ENCODE measurements at places on chromosomes 1 and 21. TPM values are rescaled to one million over a fixed set of nuclear protein-coding genes. Genes with fewer than 3 reads are reported as not detected.
A peak's percentile ranks its signal among the peaks of the same experiment; 100 is the strongest.

- peak; percentile 24 for DNase-seq
Observed at GRCh38 chr1:172708452-172708851, 49.5 kb downstream of the FASLG start.

DNA sequence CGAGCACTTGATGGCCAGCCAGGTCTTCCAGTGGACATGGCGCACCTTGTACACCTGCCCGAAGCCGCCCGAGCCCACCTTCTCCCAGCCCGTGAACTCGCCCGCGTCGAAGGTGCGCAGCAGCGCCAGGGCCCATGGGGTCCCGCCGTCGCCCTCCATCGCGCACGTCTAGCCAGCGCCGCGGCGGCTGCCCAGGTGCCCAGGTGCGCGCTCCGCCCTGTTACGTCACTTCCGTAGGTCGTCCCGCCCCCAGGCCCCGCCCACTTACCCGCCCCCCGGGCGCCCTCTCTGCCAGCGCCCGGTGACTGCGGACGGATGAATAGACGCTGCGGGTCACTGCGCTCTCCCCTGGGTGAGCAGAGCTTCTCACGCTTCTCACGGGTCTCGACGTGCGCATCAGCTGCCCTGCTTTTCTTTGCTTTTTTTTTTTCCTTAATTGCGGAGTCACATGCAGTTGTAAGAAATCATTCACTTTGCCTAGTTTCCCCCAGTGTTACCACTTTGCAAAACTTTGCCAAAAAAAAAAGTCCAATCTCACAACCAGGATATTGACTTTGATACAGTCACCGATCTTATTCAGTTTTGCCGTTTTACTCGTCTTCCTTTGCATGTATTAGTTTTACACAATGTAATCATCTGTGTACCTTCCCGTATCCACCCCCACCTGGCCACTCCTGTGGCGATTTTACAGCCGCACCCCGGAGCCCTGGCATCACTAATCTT, at the start of gene RIPK4:
Gene RIPK4, minus strand, starts transcription at position 170 of the 723 bp plus-strand sequence. Its CDS starts 11 bp downstream, at position 159.
- DNase-seq, result no peak

DNA sequence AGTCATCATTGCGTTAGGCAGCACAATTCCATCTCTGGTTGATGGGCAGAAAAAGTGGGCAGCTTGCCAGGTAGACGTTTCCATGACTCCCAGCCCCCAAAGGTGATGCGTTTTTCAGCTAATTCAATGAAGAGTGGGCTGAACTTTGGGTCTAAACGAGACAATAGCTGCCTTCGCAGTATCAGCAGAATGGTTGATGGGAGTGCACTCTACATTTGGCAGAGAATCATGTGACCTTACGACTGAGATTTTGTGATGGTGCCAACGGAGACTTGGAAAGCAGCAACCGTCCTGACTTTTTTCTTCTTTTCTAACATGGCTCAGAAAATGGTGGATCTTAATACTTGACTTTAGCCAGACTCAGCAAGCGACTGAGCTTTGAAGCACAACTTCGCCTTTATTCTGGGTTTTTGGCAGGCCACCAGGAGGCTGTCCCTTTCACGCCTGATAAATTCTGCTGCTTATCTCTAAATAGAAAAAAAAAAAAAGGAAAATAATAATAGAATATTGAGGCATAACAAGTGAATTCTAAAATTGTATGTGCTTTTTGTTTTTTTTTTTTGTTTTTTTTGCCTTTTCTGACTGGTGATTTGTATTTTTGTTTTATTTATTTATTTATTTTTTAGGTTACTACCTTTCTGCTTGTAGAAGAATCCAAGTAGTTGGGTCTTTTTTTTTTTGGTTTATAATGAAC, 804.8 kb downstream of the USP25 start:
- DNase-seq, result peak; percentile 20

- DNase-seq, result no peak
Observed at GRCh38 chr1:62529227-62529626, 68.1 kb upstream of the ANGPTL3 start.

DNA sequence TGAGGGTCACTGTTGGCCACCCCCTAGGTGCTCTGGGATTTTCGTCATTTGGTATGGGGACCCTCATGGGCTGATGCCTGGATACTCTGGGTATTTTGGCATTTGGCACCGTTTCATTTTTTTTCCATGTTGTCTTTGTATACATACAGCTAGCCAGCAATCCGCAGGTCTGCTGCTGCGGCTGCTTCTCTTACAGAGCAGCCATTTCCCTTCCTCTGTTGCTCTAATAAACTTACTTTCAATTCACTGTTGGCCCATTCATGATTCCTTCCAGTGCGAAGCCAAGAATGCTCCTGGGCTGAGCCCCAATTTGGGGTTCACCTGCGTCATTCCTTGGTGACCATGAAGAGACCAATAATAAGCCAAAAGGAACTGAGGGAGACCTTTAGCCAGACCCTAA, 21.5 kb downstream of the GON4L start:
- no peak for DNase-seq

GRCh38 chr1:243628476-243628907, 221.6 kb downstream of the AKT3 start:
- no peak for DNase-seq

- DNase-seq, result no peak
Observed at GRCh38 chr1:221886743-221887414, 145.0 kb upstream of the DUSP10 start.

GRCh38 chr1:8545078-8545477, 227.2 kb downstream of the SLC45A1 start:
- DNase-seq, result no peak

DNA sequence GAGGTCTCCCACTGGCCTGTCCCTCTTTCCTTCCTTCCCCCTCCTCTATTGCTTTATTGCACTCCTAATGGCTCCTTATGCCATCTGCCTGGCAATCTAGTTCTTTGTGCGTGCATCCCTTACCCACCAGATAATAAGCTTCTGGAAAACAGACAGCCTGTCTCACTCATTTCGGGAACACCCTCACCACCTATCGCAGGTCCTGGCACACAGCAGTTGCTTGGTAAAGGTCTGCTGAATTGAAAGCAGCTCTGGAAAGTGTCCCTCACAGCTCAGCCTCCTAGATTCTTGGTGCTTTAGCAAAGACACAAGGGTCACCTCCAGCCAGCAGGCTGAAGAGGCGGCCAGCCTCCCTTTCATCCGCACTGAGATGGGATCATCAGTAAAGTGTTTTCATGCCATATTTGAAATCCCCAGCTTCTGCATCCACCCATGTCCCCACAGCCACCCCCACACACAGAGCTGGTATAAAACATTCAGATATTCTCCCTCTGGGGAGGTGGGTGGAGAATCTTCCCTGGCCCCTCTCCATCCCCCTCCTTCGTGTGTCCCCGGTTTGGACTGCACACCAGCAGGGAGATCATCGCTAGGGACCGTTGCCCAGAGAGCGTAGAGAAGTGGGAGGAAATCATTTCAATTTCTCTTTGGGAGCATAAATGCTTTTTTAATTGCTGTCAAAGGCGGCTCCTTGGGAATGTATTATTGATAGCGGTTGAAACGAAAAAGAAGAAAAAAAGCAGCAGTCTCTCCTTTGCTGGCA, 29.1 kb upstream of the ATP2B4 start:
- DNase-seq, result no peak

- DNase-seq, result no peak
Observed at GRCh38 chr1:219539645-219540254, 73.2 kb downstream of the ZC3H11B start.

- DNase-seq, result no peak
Observed at GRCh38 chr1:115925467-115925866, 50.8 kb upstream of the SLC22A15 start.

- DNase-seq, result no peak
Observed at GRCh38 chr1:9406111-9406510, 113.4 kb downstream of the SPSB1 start.

DNA sequence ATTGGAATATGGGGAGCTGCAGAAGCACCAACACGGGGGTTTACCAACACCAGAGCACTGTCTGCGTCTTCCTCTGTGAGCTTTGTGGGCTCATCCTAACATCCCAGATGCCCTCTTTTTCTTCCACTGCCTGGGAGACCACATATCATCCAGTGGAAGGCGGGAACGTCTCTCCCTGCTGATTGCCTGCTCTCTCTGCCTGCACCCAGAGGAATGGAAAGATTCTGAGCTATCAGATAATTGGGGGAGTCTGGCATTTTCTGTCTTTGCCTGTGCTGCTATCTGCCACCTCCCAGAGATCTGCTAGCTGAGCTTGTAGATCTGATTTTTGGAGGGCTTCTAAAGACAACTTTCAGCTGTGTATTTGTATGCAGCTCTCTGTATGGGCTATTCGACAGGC, 166.2 kb upstream of the PLXNA2 start:
- no peak for DNase-seq

GRCh38 chr1:42931108-42931539, 27.5 kb downstream of the SLC2A1 start:
- DNase-seq, result no peak

DNA sequence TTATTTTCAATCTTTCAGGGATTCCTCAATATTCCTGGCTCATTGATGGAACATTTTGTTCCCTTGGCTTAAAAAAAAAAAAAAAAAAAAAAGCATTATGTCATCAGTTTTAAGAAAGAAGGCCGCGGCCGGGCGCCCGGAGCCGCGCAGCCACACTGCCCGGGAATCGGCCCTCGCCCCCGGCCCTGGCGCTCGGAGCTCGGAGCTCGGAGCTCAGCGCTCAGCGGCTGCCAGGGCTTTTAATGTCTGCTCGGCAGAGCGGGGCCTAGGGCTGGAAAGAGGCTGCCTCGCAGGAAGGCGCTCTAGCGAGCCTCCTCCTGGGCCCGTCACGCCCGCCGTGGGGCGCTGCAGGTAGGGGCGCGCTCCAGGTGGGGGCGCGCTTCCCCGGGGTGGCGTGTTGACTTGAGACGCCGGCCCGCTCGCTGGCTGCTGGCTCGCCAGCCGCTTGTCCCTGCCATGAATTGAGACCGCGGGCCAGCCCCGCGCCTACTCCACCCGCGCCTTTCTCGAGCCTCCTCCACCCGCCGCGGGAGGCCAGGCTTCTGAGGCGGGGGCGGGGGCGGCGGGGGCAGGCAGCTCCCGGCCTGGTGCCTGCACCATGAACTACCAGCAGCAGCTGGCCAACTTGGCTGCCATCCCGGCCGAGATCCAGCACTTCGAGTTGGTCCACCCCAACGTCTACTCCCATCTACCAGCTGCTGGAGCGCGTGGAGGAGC, 5.4 kb upstream of the TDRD5 start:
- DNase-seq, result peak; percentile 55

GRCh38 chr1:156692441-156692924, 12.9 kb downstream of the CRABP2 start:
- no peak for DNase-seq

- DNase-seq, result no peak
Observed at GRCh38 chr1:1330366-1331067, 563 bp upstream of the TAS1R3 start.

DNA sequence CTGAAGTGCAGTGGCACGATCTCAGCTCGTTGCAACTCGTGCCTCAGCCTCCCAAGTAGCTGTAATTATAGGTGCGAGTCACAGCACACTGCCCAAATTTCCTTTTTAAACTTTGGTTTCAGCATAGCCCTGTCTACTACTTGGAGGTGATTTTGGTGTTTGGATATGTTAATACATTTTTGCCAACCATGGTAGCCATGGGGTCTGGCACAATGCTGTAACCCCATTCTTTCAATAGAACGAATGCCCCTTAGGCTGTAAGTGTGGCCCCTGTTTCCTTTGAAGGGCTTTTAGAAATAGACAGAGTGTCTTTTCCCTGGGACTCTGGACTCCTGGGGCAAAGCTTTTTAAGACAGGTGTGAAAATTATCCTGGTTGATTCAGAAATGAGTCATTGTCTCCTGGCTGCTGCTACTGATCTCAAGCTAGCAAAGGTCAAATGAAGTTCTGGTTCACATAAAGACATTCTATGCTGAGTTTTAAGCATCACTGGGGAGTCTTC, 141.1 kb upstream of the RUNX1 start:
- no peak for DNase-seq

Gene HENMT1
- 9.6 TPM for polyA plus RNA-seq

Gene OR2G6
- polyA plus RNA-seq, result not detected

Gene NPR1
- polyA plus RNA-seq, result 77.7 TPM

Gene BCAN
- polyA plus RNA-seq, result 0.26 TPM

Gene PGBD5
- polyA plus RNA-seq, result 7.7 TPM

Gene ANKRD34A
- 0.79 TPM for polyA plus RNA-seq

Gene LCE1C
- polyA plus RNA-seq, result not detected

Gene RHBDL2
- polyA plus RNA-seq, result 0.64 TPM

Gene CYP4Z1
- 0.30 TPM for polyA plus RNA-seq

Gene OR6N1
- not detected for polyA plus RNA-seq

Gene SPATA21
- polyA plus RNA-seq, result 0.37 TPM
